ENCODE measurements at places on chromosomes 1 and 21.

- no peak for DNase-seq
Measured at GRCh38 chr1:9181990-9182783, 52.4 kb upstream of the H6PD start.

DNA sequence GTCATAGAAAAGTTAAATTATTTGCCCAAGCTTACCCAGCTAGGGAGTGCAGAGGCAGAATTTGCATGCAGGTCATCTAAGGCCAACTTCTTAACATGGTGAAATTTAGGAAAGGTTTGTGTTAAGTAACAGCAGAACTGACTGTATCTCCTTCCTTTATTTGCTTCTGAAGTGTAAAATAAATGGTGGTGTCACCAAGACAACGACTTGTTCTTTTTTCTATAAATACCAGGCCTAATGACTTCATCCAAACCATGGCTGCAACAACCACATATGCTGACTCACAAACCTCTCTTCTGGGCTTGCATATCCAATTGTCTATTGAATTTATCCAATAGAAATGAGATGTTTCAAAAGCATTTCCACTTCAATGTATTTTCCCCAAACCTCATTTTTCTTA lies 19.1 kb downstream of the COL24A1 start:
- DNase-seq, result no peak

GRCh38 chr1:213615226-213615916 lies 372.4 kb upstream of the PROX1 start:
- DNase-seq, result no peak

DNA sequence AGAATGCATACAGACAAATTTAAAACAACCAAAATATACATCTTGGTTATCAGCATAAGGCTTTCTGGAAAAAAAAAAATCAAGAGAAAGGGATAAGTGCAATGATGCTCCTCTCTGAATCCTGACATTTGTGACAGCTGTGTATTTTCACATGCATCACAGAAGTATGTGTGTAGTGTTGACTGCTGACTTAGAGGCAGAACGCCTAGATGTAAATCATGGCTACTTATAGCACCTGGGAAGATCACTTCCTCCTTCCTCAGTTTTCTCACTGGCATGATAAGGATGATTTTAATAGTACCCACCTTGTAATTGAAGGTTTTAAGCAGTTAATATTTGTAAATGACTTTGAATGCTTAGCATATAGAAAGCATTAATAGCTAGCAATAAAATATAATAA lies 112.5 kb downstream of the MRPL39 start:
- no peak for DNase-seq

GRCh38 chr1:169849346-169850022 lies 44.2 kb downstream of the SCYL3 start:
- no peak for DNase-seq

- DNase-seq, result no peak
Measured at GRCh38 chr1:208115924-208116640, 128.1 kb downstream of the PLXNA2 start.

DNA sequence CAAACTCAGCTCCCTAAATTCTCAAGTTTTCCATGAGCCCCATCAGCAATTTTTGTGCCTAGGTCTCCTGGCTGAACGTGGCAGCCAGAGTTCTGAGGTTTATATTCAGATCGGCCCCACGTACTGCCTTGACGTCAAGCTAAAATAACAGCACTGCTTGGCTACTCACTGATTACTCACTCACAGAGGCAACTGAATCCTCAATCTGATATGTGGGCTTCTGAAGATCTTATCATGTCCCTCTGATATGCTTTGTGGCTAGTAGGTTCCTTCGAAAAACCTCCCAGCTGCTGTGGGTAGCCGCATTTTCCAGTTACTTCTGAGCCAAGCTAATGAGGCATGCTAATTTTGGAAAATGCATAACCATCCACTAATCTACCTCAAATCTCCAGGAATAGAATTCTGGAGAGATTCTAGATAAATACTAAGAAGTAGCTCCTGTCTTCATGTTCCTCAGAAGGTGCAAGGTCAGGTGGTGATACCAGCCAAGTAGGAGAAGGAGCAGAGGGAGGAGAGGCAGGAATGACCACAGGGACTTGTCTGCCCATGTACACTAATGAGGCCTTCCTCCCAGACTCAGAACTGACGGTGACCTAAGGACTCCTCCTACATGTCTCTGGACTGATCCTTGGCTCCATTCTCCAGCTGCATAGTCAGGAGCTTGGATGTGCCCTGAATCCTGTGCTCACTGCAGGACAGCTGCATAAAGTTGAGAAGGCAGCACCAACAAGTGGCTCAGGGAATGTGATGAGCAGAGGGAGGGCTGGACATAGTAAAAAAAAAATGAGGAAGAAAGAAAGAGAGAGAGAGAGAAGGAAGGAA lies 263.7 kb downstream of the TNR start:
- no peak for DNase-seq

DNA sequence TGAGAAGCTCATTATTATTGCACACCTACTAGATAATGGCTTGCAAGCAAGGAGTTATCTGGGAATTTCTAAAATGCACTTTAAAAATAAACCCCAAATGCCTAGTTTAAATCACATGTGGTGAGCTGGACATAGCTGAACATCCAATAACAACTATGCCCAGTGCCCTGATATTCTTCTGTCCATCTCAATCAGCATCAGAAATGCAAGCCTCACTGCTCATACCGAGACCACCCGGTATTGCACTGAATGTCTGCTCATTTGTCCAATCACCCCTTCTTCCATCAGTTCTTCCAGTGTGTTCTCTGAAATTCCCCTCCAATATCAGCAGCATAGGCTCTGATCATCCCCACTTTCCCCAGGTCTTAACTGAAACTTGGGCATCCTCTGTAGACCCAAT lies 383.8 kb downstream of the DSCAM start:
- DNase-seq, result no peak

GRCh38 chr1:157115851-157116736 lies 16.5 kb upstream of the ETV3L start:
- DNase-seq, result no peak

DNA sequence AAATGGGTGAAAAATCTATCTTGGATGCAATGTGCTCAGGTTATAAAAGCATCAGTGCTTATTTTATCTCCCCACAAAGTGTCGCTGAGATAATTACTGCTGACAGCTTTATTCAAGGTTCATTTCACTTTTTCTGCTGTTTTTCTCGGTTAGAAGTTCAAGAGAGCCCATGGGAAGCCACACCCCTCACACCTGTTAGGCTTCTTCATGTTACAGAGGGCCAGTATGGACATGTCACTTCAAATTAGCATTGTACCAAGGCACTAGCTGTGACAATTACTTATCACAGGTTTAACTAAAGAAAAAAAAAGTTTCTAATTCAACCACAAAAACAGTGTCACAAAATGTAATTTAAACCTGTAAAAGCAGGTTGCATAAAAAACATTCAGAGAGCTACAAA lies 187.3 kb upstream of the DMRTA2 start:
- no peak for DNase-seq

- no peak for DNase-seq
Measured at GRCh38 chr1:190429932-190430331, 47.7 kb downstream of the BRINP3 start.

- no peak for DNase-seq
Measured at GRCh38 chr1:200379432-200379757, 30.4 kb downstream of the ZNF281 start.

- DNase-seq, result no peak
Measured at GRCh38 chr1:52225174-52225573, 83.3 kb downstream of the ZFYVE9 start.

DNA sequence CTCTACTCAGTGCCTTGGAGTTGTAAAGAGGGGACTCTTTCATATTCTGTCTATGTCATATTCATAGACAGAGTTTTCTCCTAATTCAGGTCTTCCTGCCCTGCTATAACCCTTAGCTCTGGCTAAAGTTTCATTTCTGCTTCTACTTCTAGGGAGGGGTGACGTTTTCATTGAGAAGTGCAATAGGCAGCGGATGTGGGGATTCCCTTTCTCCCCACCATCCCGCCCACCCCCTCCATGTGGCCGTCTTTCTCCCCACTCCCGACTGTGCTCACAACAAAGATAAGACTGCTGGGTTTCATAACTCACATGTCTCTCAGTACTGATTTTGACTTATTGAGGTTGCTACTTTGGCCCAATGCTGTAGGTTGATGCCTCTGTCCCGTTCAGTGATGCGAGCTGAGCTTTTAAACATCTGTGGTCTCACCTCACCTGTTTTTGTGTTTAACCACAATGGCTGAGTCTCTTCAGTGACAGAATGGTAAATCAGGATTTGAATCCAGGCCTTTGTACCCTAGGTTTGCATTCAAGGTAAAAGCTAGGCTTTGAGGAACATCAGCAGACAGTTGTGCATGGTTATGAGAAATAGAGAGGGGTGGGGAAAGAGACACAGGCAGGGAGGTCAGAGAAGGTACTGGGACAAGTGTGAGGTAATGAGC lies 7.8 kb upstream of the KIF14 start:
- DNase-seq, result no peak

DNA sequence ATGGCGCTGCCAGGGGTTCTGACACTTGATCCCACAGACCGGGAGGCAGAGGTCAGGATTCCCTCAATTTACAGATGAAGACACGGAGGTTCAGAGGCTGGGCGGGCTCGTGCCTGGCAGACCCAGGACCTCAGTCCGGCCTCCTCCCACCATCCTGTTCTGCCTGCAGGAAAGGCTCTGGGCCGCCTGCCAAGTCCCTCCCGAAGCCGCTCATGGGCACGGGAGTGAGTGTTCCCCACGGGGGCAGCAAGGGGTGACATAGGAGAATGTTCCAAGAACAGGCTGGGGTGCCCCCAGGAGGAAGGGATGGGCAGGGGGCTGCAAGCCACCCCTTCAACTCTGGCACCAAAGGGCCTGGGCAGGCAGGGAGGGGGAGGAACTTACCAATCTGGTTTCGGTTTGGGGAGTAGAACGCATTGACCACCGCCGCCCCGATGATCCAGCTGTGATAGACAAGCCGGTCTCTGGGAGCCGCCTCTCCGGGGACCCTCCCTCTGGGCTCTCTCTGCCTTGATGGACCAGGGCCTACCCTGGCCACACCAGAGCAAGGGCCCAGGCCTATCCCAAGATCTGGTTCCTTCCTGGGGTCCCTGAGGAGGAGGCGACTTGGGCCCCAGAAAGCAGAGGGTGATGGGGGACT lies 7.5 kb downstream of the PRXL2B start:
- no peak for DNase-seq

DNA sequence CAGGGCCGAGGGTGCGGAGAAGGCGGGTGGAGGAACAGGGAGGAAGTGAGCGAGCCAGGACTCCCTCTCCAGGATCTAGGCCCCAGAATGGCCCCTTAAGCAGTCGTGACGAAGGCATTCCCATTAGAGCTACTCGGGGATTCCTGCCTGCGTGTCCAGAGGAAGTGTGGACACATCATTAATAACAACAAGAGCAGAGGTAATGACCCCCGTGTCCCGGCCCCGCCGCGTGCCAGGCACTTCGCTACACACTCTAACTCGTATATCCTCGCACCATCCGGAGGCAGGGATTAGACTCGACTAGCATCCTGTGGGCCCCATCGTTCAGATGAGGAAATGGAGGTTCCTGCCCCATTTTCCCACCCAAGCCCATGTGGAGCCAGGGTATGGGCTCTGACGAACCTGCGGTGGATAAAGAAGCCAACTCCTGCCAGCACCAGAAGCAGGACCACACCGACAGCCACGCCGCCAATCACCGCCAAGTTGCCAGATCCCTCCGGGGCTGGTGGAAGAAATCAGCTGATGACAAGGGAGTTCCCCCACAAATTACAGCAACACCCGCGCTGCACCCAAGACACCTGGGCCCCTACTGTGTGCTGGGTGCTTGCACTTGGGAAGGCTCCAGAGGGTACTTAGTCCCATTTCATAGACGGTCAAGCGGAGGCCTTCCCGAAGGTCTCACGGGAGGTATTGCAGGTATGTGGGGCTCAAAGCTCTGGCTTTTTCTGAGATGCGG lies 21.6 kb downstream of the EPHA2 start:
- DNase-seq, result no peak

- no peak for DNase-seq
Measured at GRCh38 chr1:44263568-44264450, 50.5 kb downstream of the DMAP1 start.

- no peak for DNase-seq
Measured at GRCh38 chr21:14942801-14943490, 121.9 kb downstream of the NRIP1 start.

DNA sequence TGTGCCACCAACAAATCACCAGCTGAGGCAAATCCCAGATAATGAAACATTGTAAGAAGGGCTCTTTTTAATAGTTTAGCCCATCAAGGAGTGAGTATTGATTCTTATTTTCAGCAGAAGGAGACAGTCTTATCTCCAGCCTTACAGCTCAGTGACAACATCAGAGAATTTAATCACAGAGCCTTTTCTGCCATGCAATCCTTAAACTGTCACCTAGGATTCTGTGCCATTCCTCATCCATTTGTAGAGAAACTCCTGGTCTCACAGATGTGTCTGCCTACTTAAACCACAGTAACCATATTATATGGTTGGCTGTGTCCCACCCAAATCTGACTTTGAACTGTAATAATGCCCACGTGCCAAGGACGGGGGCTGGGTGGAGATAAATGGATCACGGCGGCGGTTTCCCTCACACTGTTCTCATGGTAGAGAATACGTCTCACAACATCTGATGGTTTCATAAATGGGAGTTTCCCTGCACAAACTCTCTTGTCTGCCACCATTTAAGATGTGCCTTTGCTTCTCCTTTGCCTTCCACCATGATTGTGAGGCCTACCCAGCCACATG lies 217.7 kb downstream of the RERE start:
- no peak for DNase-seq

GRCh38 chr21:24420689-24421088 lies 1186.6 kb downstream of the MRPL39 start:
- DNase-seq, result no peak

DNA sequence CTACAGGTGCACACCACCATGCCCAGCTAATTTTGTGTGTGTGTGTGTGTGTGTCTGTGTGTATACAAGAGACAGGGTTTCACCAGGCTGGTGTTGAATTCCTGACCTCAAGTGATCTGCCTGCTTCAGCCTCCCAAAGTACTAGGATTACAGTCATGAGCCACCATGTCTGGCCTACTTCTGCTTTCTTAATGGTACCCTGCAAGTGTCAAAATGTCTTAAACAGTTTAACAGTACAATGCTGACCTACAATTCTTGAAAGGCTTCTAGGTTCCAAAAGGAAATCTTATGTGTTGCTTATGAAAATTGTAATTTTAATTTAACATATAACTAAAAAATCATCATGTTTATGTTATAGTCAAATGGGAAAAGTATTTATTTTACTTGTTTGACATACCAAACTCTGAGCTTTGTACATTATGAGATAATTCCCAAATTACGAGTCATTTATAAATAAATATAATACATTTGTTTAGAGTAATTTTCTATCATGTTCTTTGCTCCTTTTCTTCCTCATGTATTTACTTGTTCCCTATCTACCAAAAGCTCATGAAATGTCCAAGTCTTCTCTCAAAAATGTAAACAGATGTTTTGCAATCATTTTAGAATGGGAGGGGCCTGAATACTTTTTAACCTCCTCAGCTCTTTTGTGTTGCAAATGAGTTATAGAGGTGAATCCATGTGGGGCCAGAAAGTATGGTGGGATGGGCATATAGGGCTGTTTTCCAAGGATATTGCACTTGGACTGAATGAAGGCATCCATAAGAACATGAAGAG lies 8.4 kb upstream of the VCAM1 start:
- DNase-seq, result no peak

All from left renal cortex interstitium (tissue), 4 donors.